ENCODE measurements at places on chromosomes 7 and 10.

DNA sequence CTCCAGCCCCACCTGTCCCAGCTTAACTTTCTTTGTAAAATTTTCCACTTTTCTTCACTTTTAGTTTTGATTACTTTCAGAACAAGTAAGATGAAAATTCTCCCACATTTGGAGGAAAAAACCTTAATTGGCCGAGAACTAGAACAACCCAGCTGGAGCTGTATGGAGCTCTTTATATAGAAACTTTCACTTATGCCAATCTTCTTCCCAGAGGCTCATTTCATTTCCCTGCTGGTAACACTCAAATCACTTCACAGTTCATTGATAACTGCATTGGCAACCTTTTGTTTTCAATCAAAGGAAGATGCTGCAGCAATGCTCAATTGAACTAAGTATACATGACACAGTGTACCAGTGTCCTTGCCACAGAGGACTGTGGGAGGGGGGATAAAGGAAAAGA is 176.2 kb upstream of the NOBOX start:
- ATAC-seq = no peak

DNA sequence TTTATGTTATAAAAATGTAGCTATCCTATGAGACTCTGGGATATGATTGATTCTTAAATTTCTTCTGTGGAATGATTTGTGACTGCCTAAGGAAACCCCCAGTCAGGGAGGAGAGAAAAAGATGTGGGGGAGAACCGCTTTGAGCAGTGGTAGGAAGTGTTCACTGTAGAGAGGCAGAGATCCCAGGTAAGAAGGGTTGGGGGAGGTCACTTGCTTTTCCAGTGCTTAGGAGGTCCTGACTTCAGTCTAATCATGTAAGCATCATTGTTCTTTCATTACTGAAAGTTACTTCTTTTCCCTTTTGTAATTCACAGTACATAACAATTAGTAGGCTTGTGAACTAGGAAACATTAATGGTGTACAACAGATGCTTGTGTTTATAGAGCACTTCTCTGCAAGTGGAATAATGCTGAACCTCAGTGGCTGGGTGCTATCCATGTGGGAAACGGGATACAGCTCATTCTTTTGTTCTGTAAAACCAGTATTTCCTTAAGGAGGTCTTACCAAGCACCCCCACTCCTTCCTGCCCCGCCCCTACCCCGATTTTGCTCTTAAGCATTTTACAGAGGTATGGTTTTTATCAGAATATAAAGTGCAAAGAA is 165.4 kb downstream of the ST7 start:
- ATAC-seq = no peak

GRCh38 chr7:50436133-50436806 is 13.9 kb downstream of the FIGNL1 start:
- peak; percentile 57 for ATAC-seq

GRCh38 chr7:153193144-153193595 is 433.6 kb downstream of the ACTR3B start:
- ATAC-seq = peak; percentile 44

DNA sequence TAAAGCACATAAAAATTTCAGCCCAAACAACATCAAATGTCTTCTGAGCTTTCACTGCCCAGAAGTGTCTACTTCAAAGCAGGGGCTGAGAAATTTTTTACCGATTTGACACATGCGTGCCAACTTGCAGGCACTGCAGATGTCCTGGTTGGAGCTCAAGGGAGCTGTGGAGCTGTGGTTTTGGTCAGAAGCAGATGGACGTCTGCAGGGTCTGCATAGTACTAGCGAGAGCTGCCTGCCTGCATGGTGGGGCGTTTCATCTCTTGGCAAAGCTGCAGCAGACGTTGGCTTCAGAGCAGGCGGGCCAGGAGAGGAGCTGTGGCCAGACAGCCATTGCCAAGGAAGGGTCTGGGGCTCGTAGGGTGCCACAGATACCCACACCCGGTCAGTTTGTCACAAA is 296.7 kb downstream of the GLRX3 start:
- no peak for ATAC-seq

DNA sequence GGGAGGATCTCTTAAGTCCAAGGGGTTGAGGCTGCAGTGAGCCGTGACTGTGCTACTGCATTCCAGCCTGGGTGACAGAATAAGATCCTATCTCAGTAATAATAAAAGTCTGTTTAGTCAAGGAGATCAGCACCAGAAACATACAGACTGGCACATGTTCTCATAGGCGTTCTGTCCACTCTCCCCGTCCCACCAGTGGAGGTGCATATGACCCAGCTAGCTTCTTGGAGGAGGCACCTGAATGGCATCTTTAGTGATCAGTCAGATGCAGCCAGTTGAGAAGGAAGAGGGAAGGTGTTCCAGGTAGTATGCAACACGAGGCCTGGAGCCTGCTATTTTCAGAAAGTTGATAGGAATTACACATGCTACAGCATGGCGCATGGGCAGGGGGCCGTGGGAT is 45.3 kb upstream of the SVIL start:
- no peak for ATAC-seq

GRCh38 chr10:11434324-11434723 is 177.1 kb downstream of the USP6NL start:
- no peak for ATAC-seq

- no peak for ATAC-seq
These were observed 407.9 kb upstream of the NPVF start for GRCh38 chr7:25636168-25636567.

DNA sequence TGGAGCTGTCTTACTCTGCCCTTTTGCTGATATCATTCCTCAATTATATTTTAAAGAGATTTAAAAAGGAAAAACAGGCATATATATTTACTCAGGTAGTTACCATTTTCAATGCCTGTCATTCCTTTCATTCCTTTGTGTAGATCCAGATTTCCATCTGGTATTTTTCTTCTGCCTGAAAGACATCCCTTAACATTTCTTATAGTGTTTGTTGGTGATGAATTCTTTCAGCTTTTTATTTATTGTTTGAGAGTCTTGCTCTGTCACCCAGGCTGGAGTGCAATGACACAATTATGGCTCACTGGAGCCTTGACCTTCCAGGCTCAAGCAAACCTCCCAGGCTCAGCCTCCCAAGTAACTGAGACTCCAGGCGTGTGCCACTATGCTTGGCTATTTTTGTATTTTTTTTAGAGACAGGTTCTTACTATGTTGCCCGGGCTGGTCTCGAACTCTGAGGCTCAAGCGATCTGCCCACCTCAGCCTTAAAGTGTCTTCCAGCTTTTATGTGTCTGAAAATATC is 5.6 kb upstream of the POM121 start:
- no peak for ATAC-seq

DNA sequence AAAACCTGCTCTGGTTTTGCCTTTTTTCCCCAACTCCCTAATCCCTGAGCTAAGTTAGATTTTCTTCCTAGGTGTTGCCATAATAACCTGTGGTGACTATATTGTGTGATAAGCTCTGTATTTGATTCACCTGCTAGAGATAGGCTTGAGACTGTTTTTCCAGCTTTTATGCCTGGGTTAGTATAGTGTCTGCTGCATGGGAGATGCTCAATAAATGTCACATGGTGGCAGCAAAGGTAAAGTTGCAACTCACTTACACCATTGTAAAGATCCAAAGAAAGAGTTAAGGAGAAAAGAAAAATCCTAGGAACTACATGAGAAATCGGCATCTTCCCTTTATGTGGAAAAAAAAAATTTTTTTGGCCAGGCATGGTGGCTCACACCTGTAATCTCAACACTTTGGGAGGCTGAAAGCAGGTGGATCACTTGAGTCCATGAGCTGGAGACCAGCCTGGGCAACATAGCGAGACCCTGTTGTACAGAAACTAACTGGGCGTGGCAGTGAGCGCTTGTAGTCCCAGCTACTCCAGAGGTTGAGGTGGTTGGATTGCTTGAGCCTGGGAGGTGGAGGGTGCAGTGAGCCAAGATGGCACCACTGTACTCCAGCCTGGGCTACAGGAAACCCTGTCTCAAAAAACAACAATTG is 3.7 kb downstream of the CCNJ start:
- ATAC-seq = no peak

GRCh38 chr10:17228091-17229015 is at the start of gene VIM:
Gene VIM (plus strand): TSS chr10:17228241. CDS start chr10:17229423, 1,182 bp downstream.
- peak; percentile 70 for ATAC-seq

- ATAC-seq = no peak
These were observed 53.3 kb downstream of the P4HA1 start for GRCh38 chr10:73043319-73043718.

DNA sequence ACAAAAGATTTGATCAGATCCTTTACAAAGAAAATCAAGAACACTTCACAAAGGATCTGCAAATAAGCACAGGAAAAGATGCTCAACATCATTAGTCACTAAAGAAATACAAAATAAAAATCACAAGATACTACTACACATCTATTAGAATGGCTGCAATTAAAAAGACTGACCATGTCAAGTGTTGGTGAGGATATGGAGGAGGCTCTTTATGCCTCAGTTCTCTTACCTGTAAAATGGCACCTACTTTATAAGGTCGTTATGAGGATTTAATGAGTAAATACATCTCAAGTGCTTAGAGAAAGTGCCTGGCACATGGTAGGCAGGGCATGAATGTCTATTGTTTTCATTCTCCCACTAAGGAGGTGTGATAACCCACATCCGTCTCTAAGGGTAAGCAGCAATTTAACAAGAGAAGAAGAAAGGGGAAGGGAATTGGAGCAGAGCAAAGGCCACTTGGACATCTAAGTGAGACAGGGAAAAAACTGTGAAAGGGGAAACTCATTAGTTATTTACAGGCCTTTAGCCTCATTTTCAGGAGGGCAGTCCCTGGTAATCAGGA is 157.5 kb upstream of the NFE2L3 start:
- ATAC-seq = no peak

DNA sequence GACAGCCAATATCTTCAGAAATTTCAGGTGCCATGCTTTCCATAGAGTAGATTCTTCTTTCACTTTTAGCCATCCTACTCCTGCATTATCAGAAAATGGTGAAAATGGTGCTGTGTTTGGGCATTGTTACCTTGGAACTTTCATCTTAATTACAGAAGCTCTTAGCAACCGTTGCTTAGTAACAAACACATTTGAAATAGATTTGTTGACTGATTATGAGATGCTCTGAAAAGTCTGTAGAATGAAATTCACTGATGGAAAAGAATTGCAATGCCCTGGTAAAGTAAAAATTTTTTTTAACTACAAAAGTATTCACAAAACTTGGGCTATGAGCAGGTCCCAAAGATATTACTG is 249.3 kb upstream of the NEBL start:
- no peak for ATAC-seq

GRCh38 chr10:118793545-118793944 is 38.8 kb upstream of the CACUL1 start:
- ATAC-seq = peak; percentile 94

GRCh38 chr7:15938115-15938514 is 251.6 kb upstream of the MEOX2 start:
- no peak for ATAC-seq

GRCh38 chr10:47044741-47045140 is 133.5 kb downstream of the PTPN20 start:
- ATAC-seq = no peak

- ATAC-seq = no peak
These were observed 121.6 kb downstream of the RELN start for GRCh38 chr7:103867874-103868273.

DNA sequence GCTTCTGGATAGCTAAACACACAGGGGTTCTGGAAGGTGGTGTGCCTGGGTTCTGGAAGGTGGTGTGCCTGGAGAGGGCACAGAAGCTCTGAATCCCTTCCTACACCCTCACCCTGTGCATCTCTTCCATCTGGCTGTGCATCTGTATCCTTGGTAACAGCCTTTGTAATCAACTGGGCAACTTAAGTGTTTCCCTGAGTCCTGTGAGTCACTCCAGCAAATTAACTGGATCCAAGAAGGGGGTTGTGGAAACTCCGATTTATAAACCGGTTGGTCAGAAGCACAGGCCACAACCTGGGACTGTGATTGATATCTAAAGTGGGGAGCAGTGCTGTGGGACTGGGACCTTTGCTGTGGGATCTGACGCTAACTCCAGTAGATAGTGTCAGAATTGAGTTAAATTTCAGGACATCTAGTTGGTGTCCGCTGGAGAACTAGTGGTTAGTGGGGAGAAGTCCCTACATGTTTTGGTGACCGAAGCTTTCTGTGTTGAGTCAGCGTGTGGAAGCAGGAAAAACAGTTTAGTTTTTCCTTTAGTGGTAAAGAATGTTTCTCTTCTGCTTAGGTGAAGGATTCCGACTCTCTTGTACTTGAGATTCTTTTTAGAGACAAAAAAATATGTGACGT is 228.1 kb downstream of the BMPER start:
- peak; percentile 69 for ATAC-seq

- peak; percentile 71 for ATAC-seq
These were observed 22.9 kb downstream of the PDGFA start for GRCh38 chr7:496528-497295.

DNA sequence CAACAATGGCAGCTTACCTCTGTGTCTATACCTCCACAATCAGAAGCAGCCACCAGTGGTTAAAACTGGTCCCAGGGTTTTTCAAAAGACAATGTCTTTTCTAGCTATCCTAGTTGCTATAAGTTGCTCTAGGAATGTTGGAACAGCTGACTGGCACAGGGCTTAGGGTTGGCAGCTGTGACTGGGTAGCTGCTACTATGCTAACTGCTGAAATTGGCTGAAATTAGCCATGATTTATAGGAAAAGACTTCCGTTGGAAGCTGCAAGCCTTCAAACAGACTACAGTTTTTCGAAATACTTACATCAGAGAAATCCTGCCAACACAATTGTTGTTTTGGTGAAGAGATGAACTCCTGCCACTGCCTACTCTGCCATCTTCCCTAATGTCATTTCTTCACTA is 102.3 kb downstream of the MKX start:
- ATAC-seq = no peak

DNA sequence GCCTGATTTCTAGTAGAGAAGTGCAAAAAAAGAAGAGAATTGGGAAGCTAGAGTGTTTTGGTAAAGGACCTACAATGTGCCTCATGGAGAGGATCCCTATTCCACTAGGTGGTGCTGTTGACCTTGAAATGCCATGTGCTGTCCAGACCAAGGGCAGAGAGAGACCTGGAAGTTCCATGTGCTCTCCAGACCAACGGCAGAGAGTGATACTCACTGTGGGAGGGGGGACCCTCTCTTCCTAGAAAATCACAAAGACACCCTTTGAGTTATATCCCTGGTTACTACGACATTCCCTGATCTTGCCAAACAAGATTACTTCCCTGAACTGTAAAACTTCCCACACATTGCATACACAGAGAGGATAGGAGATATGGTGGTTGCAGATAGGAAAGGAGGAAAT is 212.7 kb upstream of the ZNF804B start:
- no peak for ATAC-seq
